ENCODE measurements at places on chromosomes 3 and 15. TPM values are rescaled to one million over a fixed set of nuclear protein-coding genes. Genes with fewer than 3 reads are reported as not detected.

GRCh38 chr3:61460636-61461035, 100.7 kb upstream of the PTPRG start:
- no peak for DNase-seq
- H3K4me3 ChIP-seq = no peak overlapping the region
- H3K27me3 ChIP-seq = peaks cover 7% of the 10 kb centered on the region
- H3K27ac ChIP-seq = no peak overlapping the region

ATP13A5 gene
- not detected for total RNA-seq

DNA sequence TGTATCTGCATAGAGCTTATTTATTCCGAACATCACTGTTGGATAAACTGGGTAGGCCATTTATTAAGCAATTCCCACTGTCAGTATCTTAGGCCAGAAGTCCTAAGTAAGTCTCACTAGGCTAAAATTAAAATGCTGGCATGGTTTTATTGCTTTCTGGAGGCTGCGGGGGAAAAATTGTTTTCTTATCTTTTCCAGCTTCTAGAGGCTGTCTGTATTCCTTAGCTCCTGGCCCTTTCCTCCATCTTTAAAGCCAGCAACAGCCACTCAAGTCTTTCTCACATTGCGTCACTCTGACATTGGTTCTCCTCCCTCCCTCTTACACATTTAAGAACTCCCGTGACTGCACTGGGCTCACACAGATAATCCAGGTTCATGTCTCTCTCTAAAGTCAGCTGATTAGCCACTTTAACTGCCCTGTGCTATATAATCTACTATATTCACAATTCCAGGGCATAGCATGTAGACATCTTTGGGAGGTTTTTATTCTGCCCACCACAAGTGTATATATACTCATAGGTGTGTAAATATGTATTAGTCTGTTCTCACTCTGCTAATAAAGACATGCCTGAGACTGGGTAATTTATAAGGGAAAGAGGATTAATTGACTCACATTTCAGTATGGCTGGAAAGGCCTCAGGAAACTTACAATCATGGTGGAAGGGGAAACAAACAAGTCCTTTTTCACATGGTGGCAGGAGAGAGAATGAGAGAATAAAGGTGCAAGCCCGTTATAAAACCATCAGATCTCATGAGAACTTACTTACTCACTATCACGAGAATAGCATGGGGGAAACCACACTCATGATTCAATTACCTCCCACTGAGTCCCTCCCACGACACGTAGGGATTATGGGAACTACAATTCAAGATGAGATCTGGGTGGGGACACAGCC, 113.5 kb upstream of the SLC7A14 start:
- no peak for DNase-seq
- H3K4me3 ChIP-seq = no peak overlapping the region
- no peak overlapping the region for H3K27ac ChIP-seq
- peaks cover 1% of the 10 kb centered on the region for H3K27me3 ChIP-seq

FBXO40 gene
- not detected for total RNA-seq

GRCh38 chr3:185528532-185528931, 23.9 kb downstream of the LIPH start:
- H3K27me3 ChIP-seq = peaks cover 11% of the 10 kb centered on the region
- H3K4me1 ChIP-seq = no peaks in the 10 kb centered on the region
- no peak overlapping the region for H3K27ac ChIP-seq
- DNase-seq = no peak
- H3K4me3 ChIP-seq = no peak overlapping the region
- H3K36me3 ChIP-seq = no peaks in the 10 kb centered on the region

DNA sequence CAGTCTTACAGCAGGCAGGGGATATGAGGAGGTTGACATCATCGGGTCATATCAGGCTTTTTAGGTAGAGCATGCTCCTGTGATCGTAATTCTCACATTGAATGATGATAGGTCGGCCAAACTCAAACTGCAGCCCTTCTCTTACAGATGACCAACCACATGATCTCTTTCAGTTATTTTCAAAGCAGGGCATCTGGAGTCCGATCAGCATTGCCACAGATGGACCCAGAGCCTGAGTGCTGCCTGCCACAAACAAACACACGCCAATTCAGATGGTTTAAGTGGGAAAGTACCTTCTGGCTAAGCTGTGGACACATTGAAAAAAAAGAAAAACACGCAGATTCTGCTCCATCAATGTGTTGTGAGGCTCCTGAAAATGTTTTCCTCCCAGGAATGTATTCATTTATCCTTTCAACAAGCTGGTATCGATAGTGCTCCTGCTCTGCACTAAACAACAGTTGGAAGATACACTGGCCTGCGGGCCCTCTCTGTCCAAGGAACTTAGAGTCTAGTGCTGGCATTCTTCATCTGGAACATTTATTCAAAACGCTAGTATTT, 31.2 kb downstream of the ARPP21 start:
- H3K27ac ChIP-seq = no peak overlapping the region
- no peaks in the 10 kb centered on the region for H3K4me1 ChIP-seq
- no peak for DNase-seq
- H3K4me3 ChIP-seq = no peak overlapping the region

GRCh38 chr3:8635631-8636030, 9.0 kb downstream of the SSUH2 start:
- no peak overlapping the region for H3K4me3 ChIP-seq
- peaks cover 6% of the 10 kb centered on the region for H3K36me3 ChIP-seq
- H3K27me3 ChIP-seq = peaks cover 14% of the 10 kb centered on the region
- H3K27ac ChIP-seq = no peak overlapping the region

- H3K4me1 ChIP-seq = peaks cover 20% of the 10 kb centered on the region
- peaks cover 2% of the 10 kb centered on the region for H3K27me3 ChIP-seq
- peak; percentile 52 for DNase-seq
- peak overlapping the region; percentile 16 for H3K4me3 ChIP-seq
Observed at GRCh38 chr3:47365213-47366153, 15.3 kb upstream of the PTPN23 start.

All from HFFc6 (cell line).